Activated CD4-positive, alpha-beta T cell treated with anti-CD3 and anti-CD28 coated beads for 48 hours (primary cell): ENCODE measurements at places on chromosomes 4 and X.
A peak's percentile ranks its signal among the peaks of the same experiment; 100 is the strongest.

- no peak for DNase-seq
These were observed 3.2 kb upstream of the CPZ start for GRCh38 chr4:8589336-8589735.

GRCh38 chrX:125765347-125765746 is 400.7 kb downstream of the DCAF12L2 start:
- no peak for DNase-seq

GRCh38 chrX:106897259-106897658 is 5.9 kb downstream of the RIPPLY1 start:
- no peak for DNase-seq

GRCh38 chr4:1111259-1111809 is 2.0 kb downstream of the RNF212 start:
- DNase-seq: no peak

GRCh38 chrX:119693040-119693995 is at the start of gene SEPTIN6:
SEPTIN6 (minus strand) TSS chrX:119693168; CDS start chrX:119693105, 63 bp downstream.
- DNase-seq: peak; percentile 88

GRCh38 chr4:90543419-90544170 is 416.4 kb downstream of the CCSER1 start:
- DNase-seq: no peak

- DNase-seq: no peak
These were observed 342.8 kb downstream of the PPARGC1A start for GRCh38 chr4:23547096-23547495.

DNA sequence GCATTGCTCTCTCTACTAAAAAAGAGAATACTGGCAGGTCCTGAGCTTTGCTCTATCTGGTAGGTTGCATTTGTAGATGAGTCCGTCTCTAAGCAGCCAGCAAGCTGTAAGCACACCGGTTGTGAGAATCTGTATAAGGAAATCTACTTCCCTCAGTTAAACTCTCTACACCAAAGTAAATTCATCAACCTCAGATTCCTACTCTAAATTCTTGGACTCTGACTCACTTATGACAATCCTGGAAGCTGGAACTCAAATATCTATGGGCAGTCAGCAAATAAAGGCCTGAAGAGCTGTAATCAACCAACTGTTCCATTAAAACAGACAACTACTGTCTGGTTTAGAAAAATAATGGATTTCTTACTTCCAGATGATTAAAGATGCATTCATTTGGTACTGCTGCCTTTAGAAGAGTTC is 37.9 kb downstream of the FAT1 start:
- no peak for DNase-seq

- DNase-seq: no peak
These were observed 40.8 kb upstream of the DHRSX start for GRCh38 chrX:2541603-2542002.

GRCh38 chr4:6275898-6276806 is 6.5 kb downstream of the WFS1 start:
- no peak for DNase-seq

- no peak for DNase-seq
These were observed 101.2 kb upstream of the CBLL2 start for GRCh38 chrX:22171287-22172060.

DNA sequence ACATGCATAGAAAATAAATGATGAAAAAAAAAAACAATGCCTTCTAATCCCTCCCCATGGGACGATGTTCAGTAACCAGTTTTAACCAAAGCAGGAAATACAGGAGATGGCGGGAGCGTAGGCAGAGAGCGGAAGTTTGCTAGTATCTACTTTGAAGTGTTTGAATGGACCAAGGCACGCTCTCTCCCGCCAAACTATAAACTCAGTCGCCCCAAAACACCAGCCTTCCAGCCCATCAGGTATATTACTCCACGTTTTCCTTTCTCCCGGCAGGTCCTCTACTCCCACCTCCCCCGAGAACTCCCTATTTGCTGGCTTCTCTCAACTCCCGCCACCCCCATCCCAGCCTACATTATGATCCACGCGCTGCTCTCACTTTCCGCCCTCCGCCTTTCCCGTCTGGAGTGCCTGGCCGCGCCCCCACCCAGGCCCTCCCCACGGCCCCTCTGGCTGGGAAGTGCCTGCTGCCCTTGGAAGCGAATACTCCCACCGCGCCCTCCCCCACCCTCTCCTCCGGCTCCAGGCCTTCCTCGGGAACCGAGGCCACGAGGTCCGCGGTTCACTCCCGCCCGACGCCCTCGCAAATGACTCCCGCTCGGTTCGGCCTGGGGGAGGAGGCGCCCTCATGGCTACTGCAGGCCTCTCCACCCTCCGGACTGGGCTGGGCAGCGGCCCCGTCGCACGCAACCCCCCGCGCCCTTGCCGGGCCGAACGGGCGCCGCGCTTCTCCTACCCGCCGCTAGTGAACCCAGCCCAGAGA is 723 bp downstream of the DHX15 start:
- peak; percentile 66 for DNase-seq

GRCh38 chr4:94531991-94532789 is 80.4 kb downstream of the PDLIM5 start:
- no peak for DNase-seq

DNA sequence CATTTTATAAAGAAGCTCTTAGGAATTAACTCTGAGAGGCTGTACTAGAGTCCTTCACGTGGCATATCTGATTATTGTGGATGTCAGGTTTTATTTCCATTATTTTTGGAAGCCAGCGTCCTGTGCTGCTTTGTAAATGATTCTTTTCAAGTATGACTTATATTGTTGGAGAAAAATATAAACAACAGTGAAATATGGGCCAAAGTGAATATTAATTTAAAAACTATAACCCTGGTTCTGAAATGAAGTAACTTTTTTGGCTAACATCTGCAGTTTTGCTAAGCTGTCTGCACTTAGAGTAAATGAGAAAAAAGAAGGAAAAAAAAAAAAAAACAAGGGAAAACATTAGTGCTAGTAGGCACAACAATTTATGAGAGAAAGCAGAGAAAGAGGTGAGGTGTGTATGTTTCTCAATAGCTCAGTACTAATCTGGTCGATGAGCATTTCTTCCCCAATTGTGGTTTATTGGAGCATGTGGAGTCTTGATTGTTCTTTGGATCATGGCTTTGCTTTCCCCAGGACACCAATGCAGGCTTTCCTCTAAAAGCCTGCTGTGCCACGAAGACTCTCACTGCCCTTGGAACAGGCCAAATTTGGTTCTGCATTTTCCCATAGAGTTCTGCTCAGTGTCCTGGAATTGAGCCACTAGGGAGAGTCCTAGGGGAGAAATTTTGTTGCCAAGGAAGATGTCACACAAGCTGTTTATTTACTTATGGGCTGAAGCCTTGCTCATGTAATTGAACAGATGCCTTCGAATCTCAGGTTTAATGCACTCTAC is 273.3 kb downstream of the DKK2 start:
- DNase-seq: no peak

- DNase-seq: peak; percentile 2
These were observed 30.1 kb downstream of the TEX13A start for GRCh38 chrX:105190252-105190853.

GRCh38 chrX:107102980-107103379 is 15.6 kb downstream of the RBM41 start:
- no peak for DNase-seq

DNA sequence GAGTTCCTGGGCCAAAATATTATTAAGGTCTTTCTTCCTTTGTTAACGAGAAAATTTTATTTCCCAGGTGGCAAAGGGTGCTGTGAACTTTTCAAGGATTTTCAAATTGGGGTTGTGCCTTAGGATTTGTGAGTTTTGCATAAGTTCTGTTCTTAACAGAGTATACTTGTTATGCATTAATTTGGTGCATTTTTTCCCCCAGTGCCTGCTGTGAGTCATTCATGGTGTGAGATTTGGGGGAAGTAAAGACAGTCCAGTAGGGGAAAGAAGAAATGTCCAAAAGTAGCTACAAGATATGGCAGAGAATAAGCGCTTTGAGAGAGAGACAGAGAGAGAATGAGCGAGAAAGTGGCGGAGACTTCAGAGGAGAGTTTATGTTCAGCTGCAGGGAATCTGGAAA is 239.2 kb downstream of the ARHGAP10 start:
- DNase-seq: no peak

DNA sequence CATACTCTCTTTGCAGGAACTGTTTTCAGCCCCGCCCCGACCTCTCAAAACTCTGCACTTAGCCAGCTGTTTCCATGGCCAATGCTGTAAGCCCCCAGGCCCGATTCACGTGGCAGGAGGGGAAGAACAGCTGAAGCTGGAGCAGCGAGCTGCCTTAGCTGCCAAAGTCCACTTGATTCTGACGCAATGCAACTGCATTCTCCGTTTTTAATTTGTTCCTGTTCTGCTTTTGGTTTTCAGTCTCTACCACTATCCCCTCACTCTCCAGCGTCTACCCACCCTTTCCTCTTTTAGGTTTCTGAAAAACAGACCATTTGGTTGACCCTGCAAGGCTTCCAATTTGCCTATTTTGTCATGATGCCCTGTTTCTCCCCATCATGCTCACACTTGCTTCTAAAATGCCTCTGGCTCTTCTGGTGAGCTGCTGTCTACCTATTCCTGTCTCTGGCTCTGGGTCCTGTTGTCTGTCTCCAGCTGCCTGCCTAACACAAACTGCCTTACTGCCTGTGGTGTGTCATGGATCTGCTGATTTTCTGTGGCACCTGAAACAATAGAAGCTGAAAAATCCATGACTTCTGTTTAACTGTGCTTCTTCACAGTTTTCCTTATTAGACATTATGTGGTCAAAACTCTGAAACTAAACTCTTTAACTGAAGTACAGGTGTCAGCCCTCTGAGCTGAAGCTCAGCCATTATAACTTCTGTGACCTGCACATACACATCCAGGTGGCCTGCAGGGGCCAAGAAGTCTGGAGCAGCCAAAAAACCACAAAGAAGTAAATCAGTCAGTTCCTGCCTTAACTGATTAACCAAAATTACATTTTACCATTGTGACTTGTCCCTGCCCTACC is 160.5 kb upstream of the AGTR2 start:
- DNase-seq: no peak

DNA sequence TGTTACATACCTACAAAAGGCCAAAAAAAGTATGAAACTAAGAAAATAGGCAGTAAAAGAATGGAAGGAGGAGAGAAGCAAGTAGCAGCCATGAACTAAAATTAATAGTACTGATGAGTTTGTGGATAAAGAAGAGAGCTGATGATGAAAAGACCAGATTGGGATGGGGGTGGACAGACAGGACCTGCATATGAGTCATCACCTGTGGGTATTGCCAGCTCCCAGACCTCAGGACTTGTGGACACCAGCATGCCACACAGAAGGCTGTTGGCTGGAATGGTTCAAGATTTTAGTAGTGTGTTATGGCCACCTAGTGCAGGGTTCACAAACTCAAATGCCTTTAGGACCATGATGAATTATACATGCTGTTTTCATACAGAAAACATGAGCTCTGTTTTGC is 58.9 kb downstream of the ARX start:
- no peak for DNase-seq

DNA sequence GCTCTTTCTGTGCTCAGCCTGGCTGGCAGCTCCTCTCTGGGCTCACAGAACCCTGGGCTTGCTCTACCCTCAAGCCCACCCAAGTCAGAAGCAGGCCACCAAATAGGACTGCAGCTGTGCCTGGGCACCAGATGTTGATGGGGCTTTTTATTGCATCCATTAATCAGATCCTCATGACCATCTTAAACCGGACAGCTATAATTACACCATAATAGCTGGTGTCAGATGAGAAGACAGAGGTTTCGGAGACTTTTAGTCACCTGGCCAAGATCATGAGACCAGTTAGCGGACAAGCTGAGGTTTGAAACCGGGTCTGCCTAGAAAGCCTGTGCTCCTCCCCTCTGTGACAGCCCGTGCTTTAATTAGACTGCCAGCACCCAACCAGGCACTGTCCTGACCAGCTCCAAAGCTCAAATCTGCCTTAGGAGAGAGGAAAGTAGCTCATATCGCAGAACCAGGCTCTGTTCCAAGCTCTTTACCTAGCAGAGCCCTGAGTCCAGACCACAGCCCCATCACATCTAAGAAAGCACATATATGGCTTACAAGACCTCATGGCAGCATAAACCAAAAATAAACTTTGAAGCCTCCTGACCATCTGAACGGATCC is 88.9 kb downstream of the JAKMIP1 start:
- DNase-seq: no peak

DNA sequence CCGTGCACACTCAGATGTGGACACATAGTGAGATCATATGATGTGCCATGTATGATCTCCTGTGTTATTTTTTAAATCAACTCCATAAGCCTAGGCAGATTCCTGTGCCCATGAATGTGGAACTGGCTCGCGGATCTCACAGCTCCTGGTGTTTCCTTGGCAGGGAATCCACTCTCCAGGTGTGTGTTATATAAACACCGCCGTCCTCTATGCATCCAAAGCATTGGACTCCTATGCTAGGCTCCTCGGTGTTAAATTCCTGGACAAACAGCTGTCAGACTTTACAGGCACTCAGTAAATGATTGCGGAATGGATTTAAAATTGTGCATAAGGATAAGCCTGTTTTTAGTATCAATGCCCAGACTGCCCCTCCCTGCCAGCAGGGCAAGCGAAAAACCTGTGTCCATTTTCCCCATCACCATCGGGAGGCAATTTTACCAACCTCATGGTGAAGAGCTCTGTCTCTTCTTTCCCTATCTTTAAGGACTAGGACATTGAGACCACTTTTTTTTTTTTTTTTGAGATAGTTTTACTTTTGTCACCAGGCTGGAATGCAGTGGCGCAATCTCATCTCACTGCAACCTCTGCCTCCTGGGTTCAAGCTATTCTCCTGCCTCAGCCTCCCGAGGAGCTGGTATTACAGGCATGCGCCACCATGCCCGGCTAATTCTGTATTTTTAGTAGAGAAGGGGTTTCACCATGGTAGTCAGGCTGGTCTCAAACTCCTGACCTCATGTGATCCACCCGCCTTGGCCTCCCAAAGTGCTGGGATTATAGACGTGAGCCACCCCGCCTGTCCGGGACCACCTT is 23.6 kb upstream of the GPR78 start:
- no peak for DNase-seq

GRCh38 chr4:128244379-128244778 is 43.2 kb downstream of the PGRMC2 start:
- no peak for DNase-seq

GRCh38 chr4:19982556-19982955 is 269.1 kb upstream of the SLIT2 start:
- no peak for DNase-seq

DNA sequence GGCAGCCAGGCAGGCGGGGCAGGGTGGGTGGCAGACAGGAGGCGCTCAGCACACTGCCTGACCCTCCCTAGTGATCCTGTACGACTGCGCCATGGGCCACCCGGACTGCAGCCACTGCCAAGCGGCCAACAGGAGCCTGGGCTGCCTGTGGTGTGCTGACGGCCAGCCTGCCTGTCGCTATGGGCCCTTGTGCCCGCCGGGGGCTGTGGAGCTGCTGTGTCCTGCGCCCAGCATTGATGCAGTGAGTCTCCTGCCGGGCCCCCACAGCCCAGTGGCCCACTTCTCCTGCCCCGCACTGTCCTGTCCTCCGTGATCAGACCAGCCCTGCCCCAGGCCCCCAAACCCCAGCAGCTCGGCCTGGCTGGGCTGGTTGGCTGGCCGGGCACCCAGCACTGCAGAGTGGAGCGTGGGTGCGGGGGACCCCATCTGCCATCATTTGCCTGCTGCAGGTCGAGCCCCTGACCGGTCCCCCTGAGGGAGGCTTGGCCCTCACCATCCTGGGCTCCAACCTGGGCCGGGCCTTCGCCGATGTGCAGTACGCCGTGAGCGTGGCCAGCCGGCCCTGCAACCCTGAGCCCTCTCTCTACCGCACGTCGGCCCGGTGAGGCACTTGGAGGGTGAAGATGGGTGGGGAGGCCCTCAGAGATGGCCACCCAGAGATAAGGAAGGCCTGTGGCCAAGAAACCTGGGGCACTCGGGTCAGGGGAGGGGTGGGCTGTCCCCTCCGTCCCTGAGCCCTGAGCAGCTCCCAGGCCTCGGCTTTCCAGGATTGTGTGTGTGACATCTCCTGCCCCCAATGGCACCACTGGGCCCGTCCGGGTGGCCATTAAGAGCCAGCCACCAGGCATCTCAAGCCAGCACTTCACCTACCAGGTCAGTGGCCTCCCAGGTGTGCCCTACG is 7.6 kb downstream of the PLXNB3 start:
- DNase-seq: no peak
